ENCODE measurements at places on chromosomes 12 and 14.

GRCh38 chr14:104477666-104478380, 101.7 kb upstream of the C14orf180 start:
- DNase-seq, result no peak

DNA sequence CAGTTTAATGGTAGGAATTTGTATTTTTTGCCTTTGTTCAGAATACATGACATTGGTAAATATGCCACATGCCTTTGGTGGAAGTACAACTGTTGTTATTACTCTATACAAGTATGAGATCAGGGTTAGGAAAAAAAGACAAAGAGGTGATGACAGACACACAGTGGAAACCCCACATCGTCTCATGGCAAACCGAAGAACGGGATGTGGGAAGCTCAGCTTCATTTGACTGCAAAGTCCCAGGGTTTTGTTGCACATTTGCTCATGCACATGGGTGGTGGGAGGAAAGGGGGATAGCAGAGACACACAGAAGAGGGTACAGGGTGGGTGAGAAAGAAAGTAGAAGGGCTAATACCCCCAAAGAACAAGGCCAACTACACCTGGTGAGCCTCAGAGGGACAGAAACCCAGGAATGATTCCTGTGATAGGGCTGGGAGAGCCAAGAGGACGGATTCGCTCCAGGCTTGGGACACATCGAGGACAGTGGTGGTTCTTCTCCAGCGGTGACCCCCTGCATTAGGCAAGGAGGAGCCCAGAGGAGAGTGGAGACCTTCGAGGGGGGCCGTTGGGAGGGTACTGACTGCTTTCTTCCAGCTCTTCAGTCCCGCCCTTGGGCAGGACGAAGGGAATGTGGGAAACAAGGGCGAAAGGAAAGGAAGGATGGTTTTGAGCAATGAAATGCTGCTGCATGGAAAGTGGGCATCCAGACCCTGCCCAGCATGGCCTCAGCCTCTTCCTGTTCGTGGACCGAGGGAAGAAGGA, 8.1 kb downstream of the VAMP1 start:
- DNase-seq, result no peak

DNA sequence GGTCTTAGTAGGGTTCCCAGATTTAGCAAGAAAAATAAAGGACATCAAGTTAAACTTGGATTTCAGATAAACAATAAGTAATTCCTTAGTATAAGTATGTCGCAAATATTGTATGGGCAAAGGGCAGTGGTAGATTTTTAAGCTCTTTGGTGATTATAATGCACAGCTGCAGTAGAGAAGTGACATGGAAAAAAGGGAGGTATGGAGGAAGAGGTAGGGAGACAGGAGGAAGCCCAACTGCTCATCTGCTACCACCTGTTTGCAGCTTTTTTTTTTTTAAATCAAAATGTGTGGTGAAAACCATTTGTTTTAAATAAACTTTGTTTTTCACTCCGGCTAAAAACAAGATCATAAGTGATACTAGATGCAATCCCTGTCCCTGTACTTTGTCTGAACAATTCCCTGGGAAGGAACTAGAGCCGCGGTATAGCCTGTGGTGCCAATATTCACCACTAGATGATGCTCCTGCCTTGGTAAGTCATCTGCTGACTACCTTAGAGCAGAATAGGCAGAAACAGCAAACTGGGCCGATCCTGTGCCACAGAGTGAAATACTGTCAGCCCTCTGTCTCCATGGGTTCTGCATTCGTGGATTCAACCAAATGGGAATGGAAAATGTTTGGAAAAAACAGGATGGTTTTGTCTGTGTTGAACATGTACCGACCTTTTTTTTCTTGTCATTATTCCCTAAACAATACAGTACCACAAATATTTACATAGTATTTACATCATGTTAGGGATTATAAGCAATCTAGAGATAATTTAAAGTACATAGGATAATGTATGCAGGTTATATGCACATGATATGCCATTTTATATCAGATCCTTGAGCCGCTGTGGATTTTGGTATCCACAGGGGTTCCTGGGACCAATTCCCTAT, 62.4 kb upstream of the PLBD1 start:
- DNase-seq, result peak; percentile 82

DNA sequence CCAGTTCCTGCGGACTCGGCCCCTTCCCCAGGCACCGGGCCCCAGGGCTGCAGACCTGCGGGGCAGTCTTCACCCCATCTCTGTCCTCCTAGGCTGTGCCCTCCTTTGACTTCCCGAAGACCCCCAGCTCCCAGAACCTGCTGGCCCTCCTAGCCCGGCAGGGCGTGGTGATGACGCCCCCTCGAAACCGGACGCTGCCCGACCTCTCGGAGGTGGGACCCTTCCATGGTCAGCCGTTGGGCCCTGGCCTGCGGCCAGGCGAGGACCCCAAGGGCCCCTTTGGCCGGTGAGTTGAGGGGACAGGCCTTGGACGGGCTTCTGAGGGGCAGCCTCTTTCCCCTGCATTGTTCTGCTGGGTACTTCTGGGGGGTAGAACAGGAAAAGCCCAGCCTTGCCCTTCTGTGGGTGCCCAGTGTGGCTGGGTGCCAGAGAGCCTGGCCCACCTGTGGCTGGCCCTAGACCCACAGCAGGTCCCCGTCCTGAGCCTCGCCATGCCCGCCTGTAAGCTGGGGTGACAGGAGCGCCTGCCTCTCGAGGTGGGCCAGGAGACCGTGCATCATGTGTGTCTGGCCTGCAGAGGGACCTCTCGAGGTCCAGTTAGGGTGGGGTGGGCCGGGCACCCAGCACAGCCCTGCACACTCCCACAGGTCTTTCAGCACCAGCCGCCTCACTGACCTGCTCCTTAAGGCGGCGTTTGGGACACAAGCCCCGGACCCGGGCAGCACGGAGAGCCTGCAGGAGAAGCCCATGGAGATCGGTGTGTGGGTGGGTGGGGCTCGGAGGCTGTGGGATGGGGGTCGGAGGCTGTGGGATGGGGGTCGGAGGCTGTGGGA, 12.6 kb upstream of the PUS1 start:
- DNase-seq, result no peak

DNA sequence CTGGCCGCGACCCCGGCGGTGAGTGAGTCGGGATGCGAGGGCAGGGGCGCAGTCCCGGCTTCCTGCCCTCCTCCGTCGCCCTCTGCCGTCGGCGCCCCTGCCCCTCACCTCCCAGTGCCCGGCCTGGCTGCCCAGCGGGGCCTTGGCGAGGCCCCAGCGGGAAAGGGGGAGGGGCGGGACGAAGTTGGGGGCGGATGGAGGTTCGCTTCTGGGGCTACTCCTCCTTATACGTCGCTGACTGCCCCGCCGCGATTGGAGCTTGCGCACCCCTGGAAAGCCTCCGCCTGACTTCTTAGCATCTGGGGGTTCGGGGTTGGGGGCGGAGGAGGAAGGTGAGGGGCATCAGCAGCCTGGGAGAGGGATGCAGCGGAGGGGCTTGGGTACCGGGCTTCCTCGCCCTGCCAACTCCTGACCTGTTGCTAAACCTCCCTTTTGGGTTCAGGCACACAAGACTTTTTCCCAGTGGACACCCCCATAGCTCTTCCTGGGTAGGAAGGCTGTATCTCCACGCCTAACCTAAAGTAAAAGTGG, 406 bp downstream of the TMEM263 start:
- peak; percentile 59 for DNase-seq

- DNase-seq, result no peak
These were observed 523.9 kb downstream of the FOXG1 start for GRCh38 chr14:29290441-29290840.

DNA sequence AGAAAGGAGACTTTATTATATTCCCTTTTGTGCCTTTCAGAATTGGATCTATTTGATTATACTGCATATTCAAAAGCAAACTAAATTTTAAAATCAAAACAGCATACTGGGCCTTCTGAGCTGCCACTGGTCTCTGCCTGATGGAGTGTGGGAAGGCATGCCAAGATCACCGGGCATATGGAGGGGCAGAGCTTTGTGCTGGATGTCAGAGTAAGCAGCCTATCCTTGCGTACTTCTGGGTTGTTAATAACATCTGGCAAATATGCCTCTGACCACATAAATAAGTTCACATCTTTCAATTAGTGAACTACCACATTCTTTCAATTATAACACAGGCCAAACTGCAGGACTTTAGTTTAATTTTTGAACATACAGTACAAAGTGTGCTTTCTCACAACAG, 18.3 kb downstream of the MLH3 start:
- no peak for DNase-seq

DNA sequence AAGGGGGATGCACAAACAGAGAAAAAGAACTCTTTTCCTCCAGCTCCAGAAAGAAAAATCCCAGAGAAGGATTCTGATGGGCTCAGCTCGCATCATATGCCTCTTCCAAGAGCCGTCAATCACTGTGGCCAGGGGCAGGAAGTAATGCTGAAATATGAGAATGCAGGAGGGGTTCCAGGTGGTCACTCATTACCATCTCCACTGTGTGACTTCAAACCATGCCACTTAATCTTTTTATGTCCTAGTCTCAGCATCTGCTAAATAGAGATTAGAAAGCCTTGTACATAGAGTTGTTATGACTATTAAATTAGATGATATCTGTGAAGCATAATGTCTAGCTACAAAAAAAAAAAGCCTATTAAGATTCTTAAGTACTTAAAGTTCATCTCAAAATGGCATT, 65.6 kb upstream of the FICD start:
- DNase-seq, result no peak

GRCh38 chr14:72946491-72946890, 20.2 kb downstream of the DCAF4 start:
- no peak for DNase-seq

DNA sequence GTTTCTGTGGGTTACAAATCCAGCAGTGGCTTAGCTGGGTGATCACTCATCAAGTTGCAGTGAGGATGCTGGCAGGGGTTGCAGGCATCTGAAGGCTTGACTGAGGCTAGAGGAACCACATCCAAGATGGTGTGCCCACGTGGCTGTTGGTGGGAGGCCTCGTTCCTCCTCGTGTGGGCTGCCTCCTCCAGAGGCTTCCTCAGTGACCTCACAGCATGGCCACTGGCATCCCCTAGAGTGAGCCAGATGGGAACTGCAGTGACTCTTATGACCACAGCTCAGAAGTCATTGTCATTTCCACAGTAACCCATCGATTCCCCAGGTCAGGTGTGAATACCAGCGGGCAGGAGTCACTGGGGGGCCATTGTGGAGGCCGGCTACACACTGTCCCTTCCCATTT, 17.8 kb downstream of the AACS start:
- no peak for DNase-seq

DNA sequence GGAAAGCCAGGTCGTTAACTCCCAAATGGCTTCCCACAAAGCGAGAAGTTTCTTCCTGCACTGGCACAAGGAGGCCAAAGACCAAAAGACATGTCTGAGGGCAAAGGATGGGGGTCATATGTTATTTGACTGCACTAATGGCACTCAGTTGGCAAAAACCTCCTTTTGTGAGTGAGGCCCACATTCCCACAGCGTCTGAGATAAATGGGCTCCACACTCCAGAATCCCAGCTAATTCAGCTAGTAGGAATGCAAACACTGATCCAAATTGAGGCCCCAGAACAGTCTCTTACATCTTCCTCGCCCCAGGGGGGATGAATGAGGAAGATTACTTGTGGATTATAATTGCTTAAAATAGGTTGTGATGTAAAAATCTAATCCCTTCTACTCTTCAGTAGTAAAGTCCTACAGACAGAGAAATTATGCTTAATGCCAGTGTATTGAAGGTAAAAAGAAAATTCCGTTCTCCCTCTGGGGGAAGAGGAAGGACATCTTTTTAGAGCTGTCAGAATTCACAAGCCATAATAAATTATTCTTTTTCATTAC, 86.4 kb upstream of the PIWIL1 start:
- no peak for DNase-seq

DNA sequence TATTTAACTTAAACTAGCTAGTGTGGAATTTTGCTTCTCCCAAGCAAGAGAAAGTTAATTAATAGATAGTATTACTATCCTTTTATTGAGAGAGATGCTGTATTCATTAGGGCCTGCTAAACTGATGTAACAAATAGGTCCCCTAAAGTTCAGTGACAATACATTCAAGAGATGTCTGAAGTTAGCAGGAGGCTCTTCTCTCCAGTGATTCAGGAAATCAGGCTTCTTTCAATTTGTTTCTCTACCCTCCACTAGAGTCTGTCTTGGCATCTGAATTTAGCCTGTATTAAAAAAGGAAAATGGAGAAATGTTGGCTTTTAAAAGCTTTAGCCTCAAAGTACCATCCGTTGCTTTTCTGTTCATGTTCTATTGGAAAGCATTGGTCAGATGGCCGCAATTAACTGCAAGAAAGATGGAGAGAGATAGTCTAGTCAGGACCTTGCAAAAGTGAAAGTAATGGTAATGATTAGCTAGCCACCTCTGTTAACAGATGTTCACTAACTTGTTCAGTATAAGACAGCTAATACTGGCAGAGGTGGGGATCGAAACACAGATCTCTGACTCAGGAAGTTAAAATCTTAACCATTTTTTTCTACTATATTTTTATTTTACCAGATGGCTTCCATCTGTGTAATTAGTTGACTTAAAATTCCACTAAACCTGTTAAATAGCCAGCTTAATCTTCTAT, 786.8 kb downstream of the TMTC2 start:
- no peak for DNase-seq

- DNase-seq, result no peak
These were observed 3.1 kb downstream of the C14orf39 start for GRCh38 chr14:60482743-60483142.

DNA sequence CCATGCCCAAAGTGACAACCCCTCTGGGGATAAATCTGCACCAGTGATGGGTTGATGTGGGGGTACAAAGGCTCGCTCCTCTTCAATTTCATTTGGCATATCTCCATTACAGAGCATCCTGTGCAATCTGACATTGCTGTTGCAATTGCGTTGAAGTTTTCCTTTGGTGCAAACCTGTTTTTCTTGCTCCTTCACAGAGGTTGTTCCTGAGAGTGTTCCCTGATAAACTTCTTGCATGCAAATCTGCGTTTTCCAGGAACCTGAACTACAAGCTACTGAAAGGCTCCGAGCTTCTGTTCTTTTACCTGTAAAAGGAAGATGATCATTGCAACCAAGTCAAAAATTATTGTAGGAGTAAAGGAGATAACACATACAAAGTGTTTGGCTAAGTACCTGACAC, 26.1 kb downstream of the SERPINA11 start:
- no peak for DNase-seq

- no peak for DNase-seq
These were observed 20.4 kb downstream of the YAF2 start for GRCh38 chr12:42217656-42218055.

GRCh38 chr12:119036878-119037825, 55.8 kb downstream of the SRRM4 start:
- peak; percentile 11 for DNase-seq

- DNase-seq, result no peak
These were observed 5.0 kb upstream of the RFLNA start for GRCh38 chr12:124289634-124290600.

DNA sequence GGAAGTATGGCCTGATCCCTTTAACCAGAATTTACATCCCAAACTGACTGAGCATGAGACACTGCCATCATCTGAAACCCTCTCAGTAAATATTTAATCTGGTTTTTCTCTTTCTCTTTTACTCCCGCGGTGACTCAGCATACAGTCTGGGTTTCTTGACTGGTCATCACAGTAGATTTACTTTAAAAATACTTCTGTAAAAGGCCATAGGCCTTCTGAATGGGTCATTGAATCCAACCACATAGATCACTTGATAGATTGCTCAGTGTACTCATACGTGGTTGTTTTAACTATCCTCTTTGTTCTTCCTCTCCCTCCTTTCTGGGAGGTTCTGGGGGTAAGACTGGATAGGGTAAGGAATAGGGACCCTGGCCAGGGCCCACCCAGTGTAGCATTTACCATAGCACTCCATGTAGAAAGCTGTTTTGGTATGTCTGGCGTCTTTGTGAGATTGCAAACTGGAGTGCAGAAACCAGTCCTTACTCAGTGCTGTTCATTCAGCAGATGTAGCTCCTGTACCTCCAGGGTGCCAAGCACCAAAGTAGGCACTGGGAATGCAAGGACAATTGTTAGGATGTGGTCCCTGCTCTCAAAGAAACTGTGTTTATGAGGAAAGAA, 165.7 kb downstream of the SRGAP1 start:
- peak; percentile 33 for DNase-seq
